NCI-H526 treated with DMSO at 0.1 percent for 48 hours (cell line): ENCODE measurements at places on chromosomes 6 and 20.

GRCh38 chr20:53899351-53900167 is 170.8 kb downstream of the BCAS1 start:
- DNase-seq: peak; percentile 76

DNA sequence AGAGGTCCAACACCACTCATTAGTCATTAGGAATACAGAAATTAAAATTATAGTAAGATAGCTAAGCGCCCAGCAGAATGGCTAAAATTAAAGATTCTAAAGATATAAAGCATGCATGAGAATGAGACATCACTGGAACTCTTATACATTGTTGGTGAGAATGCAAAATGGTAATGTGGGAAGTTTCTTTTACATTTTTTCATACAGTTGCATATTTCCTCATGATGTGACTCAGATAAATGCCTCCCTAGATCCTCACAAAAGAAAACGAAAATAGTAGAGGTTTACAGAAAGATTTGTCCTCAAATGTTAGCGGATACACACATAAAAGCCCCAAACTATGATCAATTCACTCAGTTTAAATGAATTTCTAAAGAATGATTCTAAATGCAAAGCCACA is 633.7 kb upstream of the GJE1 start:
- DNase-seq: no peak

- no peak for DNase-seq
Measured at GRCh38 chr6:89009624-89010059, 46.2 kb upstream of the RNGTT start.

- DNase-seq: no peak
Measured at GRCh38 chr20:57097245-57097915, 169.1 kb downstream of the BMP7 start.

DNA sequence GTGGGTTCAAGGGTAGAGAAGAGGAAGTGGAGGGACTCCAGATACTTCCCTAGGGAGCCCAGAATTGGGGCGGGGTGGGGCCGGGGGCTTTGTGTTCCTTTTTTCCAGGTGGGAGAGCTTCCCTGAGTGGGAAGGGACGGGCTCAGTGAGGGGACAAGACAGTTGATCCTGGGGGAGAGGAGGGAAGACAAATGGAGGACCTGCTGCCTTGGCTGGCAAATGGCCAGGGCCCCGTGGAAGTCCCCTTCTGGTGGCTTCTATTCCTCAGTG is 2.6 kb downstream of the CTSZ start:
- no peak for DNase-seq

DNA sequence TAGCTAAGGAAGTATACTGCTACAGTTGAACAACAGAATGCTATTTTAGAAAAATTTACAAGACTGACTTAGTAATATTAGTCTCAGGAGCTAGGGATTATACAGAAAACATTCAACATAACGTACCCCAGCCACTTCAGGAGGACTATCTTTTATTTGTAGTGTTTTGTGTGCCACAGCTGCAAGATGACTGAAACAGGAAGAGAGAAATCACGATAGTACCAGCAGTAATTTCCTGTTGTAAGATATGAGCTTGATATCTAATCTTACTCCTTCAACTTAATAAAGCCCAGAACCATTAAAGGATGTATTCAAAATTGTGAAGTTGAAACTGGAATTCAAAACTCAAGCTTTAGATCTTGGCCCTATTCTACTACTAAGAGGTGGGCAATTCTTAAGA is 42.1 kb downstream of the SLC35A1 start:
- no peak for DNase-seq

- DNase-seq: peak; percentile 24
Measured at GRCh38 chr20:59604741-59605600, 631 bp downstream of the PHACTR3 start.

DNA sequence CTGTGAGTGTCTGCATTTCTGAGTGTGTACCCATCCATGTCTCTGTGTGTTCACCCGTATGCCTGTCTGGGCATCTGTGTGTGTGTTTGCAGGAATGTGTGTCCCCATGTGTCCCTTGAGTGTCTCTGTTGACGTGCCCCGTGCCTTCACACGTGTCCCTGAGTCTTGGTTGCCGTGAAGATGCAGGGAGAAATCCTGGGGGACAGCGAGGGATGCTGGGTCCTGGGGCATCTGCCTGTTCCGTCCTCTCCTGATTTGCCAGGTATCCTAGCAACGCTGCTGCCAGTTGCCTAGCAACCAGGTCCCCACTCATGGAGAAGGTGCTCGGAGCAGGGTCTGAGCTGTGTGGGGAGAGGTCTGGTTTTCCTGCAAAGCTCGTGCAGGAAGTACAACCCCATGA is 6.0 kb upstream of the LKAAEAR1 start:
- DNase-seq: no peak

- DNase-seq: no peak
Measured at GRCh38 chr6:6930223-6930880, 177.4 kb upstream of the RREB1 start.

DNA sequence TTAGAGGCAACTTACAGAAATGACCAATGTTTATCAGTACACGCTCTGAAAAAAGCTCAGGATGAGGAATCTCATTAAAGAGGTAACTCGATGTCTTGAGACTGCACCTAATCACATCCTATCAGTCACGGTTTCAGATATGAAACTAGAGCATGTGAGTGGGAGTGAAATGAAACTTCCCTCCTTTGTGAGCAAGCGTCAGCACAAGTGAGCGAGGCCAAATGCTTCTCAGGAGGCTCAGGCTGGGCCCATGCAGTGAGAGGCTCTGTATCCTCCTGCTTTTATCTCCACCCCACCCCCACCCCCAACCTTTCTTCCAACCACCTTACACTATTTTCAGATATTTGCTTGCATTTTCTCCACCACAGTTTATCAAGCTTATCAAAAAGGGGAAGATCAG is 140.8 kb upstream of the RIMS1 start:
- no peak for DNase-seq

DNA sequence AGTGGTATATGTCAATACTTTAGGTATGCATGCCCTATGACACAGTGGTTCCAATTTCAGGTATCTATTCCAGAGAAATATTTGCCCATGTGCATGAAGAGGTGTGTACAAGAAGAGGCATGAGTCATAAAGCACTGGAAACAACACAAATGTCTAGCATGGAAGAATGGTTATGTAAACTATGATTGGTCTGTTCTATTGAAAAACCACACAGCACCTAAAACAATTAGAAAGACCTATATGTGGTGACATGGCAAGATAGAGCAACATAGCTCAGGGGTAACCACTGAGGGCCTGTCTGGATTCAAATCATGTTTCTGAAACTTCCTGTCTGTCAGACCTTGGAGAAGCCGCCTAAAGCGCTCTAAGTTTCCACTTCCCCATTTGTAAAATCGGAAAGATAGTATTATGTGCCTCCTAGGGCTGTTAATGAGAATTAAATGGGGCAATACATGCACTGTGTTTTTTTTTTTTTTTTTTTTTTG is 76.0 kb upstream of the SHLD1 start:
- no peak for DNase-seq

- DNase-seq: no peak
Measured at GRCh38 chr6:132253211-132253610, 148.1 kb downstream of the MOXD1 start.

DNA sequence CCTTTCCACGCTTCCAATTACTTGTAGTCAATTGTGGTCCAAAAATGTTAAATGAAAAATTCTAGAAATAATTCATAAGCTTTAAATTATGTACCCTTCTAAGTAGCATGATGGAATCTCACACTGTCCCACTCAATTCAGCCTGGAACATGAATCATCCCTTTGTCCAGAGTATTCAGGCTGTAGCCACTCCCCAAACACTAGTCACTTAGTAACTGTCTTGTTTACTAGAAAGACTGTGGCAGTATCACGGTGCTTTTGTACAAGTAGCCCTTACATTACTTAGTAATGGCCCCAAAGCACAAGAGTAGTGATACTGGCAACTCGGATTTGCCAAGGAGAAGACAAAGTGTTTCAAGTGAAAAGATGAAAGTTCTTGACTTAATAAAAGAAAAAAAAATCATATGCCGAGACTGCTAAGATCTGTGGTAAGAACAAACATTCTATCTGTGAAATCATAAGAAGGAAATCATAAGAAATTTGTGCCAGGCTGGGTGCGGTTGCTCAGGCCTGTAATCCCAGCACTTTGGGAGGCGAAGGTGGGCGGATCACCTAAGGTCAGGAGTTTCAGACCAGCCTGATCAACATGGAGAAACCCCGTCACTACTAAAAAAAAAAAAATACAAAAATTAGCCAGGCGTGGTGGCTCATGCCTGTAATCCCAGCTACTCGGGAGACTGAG is 168.5 kb upstream of the SIM1 start:
- no peak for DNase-seq

DNA sequence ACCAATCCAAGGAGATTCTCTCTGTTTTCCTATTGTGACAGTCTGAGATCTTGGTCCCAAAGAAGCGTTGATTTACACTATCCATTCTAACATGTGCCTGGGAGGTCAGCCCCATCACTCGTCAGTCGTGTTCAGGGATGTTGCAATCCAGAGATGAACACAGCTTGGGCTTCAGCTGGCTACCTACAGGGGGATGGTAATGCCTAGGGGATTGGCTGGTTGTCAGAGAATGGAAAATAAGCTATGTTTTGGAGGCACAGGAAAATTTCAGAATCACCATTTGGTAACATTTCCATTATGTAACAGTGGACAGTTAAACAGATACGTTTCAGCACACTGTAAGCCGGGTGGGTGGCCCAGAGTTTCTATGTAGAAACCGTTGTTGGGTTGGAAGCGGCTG is 147.1 kb upstream of the RALGAPA2 start:
- no peak for DNase-seq

DNA sequence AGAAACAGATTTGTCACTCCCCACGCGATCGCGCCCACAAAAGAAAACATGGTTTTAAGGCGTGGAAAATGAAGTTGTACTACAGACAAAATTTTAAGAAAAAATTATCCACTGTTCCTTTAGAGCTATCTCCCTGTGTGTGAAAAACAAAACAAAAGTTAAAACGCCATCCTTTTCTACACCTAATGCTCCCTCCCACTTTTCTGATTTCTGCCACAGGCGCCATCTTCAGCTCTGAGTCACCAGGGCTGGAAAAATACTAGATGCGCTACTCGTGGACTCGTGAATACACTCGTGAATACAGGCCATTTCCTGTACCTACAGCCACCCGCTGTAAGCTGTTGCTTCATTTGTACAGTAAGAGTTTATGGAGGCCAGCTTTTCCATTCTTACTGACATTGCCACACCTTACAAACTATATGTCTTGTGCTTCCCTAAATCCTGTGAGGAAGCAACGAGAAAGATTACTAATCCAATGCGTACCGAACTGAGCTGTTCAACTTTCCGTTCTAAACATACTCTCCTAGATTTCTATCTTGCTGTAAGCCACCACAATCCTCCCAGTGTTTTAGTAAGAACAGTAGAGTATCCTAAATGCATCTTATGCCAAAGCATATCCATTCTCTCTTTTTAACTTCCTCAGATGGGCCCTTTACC is 773 bp upstream of the AHI1 start:
- peak; percentile 37 for DNase-seq

- no peak for DNase-seq
Measured at GRCh38 chr6:28711788-28712341, 186.2 kb downstream of the GPX5 start.

DNA sequence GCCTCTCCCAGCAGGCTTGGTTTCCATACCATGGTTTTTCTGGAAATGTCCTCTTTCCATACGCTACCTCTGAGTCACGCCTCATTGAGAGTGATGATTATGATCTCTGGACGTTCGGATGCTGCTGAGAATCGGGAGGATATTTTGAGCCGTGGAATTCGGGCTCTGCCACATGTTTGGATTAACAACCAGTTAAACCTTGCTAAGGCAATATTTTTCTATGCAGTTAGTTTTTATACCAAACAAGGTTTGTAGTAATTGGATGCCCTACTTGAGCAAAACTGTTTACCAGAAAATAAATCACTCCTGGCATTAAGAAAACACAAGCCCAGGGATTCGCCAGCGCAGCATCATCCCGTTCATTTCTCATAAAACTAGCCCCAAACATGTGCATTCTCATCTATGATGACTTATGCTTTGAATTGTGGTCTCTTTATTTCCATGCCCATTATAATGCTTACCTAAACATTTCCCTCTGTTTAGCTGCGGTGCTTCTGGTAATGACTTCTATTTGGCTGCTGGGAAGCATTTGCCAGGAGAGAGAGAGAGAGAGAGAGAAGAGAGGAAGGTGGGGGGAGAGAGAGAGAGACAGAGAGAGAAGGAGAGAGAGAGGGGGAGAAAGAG is 198.9 kb downstream of the CLIC5 start:
- DNase-seq: peak; percentile 33

- peak; percentile 47 for DNase-seq
Measured at GRCh38 chr6:88167352-88167937, 1.3 kb upstream of the CNR1 start.

DNA sequence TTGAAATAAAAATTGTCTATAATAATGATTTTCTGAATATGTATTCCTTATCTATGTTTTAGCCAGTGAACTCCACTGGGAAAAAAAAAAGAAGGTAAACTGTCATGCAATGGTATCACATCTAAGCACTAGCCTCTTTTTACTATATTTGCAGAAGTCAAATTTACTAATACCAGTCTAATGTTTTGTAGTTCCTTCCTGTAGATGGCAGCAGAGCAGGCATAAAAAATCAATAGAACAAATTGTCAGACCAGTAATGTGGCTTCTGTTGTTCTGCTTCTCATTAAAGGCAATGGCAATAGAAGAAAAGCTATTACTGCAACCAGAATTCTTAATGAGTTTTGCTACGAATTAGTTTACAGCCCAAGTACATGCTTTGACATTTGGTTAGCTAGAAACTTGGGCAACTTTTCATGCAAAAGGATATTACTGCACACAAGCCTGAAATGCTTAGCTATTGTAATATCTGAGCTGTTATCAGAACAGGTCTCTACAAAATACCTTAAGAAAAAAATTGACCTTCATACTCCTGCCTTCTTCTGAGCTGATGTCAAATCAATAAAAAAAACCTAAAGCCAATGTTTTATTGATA is 476.9 kb downstream of the KHDRBS2 start:
- DNase-seq: peak; percentile 33

DNA sequence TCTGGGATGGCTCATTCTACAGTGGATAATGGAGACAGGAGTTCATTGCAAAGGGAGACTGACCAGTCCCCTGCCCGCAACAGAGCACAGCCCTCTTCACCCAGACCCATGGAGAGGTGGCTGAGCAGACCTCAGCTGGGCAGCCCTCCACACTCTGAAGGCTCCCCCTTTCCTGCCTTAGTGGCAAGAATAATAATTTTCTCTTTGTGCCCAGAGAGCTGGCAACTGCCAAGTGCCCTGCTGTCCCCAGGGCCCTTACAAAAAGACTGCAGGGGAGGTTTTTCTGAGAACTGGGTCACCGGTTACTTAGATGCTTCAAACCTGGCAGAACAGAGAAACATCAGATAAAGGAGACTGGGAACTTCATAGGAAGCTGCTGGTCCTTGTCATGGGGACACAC is 35.4 kb upstream of the ZNFX1 start:
- DNase-seq: no peak

GRCh38 chr6:145031001-145031400 is 704.3 kb downstream of the EPM2A start:
- no peak for DNase-seq

DNA sequence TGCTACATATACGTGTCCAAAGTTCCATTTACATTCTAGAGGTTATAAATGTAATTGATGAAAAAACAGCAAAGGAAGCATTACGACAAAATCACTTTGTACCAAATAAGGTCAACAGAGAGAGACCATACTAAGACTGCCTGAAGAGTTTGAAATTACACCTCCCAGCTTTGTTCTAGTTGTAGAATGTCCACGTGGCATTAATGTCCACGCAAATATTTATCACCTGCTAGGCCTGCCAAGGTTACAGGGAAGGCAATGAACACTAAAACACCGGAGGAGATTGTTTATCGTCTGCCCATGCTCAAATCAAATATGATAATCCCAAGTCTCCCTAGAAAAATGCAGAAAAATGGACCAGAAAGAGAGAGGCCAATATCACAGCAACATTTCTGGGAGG is 6.2 kb downstream of the RALGAPA2 start:
- DNase-seq: no peak
